ENCODE measurements at places on chromosomes 3 and 15.
A peak's percentile ranks its signal among the peaks of the same experiment; 100 is the strongest.

DNA sequence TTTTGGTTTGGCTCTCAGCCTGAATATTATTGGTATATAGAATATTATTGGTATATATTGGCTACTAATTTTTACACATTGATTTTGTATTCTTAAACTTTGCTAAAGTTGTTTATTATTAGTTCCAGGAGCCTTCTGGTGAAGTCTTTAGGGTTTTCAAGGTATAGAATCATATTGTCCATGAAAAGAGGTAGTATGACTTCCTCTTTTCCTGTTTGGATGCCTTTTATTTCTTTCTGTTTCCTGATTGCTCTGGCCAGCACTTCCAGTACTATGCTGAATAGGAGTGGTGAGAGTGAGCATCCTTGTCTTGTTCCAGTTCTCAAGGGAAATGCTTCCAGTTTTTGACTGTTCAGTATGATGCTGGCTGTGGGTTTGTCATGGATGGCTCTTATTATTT is 107.3 kb upstream of the LIPC start:
- DNase-seq: no peak

DNA sequence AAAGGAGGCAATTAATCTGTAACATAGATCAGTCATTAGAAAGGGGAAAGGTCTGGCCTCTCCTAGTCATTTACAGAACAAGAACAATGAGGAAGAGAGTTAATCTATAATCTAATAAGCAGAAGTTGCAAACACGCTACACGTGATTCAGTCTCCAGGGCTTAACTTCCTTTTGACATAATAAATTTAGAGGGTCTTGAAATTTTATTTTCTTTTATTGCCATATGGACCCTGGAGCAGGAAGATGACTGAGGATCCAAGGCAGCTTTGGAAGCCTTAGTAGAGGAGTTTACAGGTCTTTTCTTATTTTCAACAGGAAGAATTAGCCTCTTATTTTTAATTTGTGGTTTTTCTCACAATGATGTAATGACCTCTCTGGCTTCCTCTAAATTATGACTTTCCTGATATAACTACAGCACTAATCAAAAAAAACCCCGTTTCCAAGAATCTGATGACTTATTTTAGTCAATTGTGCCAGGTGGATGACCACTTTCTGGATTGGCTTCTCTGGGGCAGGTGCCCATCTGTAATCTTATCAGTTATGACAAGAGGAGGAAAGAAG is 32.2 kb downstream of the ADGRG7 start:
- peak; percentile 35 for DNase-seq

GRCh38 chr3:15284121-15284889 is 48.1 kb downstream of the SH3BP5 start:
- DNase-seq: no peak

- no peak for DNase-seq
Measured at GRCh38 chr3:143595456-143596077, 252.7 kb downstream of the SLC9A9 start.

GRCh38 chr15:84929795-84930603 is 45.5 kb downstream of the SLC28A1 start:
- no peak for DNase-seq

DNA sequence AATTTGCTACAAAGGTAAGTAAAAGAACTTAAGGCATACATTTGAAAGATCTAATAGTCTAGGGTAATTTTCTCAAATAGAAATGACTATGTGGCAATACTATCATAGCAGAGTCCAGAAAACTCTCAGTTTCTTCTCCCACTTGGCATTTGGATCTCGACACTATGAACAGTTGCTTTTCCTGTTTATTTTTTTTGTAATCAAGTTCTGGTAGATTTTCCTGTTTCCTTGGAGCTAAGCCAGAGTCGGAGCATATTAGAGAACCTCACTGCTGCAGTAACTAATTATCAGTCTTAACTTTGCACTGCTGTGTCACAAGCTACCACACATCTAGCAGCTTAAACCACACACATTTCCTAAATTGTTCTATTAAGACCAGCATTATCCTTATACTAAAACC is 44.9 kb upstream of the ZNF385D start:
- no peak for DNase-seq

DNA sequence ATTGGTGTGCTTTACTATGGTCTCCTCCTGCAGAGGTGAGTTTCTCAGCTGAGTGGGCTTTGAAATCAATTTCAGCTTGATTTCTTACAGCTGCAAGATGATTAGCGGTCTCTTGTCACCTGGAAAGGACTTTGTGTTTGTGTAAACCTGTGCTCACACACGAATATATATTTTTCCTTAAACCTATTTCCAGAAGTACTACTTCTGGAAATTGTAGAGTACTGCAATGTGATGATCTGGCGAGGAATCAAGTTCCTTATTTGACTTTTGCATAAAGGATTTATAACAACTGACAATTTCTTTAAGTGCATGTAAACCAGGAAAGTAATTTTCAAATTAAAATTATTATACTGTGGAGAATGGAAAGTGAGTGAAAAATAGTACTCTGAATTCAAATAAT is 2.1 kb downstream of the MCTP2 start:
- no peak for DNase-seq

DNA sequence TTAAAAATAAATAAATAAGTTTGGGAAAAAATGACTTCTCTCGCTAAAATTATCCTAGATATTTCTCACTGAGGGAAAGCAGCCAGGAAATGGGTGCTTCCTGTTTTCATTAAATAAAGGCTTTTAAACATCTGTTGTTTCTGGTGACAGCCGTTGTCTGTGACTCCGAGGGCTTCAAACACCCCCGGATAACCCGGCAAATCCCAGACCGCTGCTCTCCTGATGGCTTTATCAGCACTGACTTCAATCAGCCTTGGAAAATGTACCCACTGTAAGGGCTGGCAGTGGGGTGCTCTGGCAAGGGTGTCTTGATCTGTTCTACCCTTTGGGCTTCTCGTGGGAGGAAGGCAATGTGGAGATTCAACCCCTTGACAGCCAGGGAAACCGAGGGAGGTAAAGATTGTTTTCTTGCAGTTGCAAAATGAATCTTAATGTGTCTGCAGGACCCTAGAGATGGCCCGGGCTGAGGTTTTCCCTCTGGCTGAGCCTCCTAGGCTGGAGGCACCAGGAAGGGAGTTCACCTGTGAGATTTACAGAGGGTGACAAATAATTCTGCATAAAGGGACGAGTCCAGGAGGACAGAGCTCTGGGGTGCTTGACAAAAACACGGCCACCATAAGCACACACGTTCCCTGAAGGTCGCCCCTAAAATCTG is 33.6 kb upstream of the SEC13 start:
- DNase-seq: no peak

- DNase-seq: no peak
Measured at GRCh38 chr15:94294556-94294955, 63.2 kb downstream of the MCTP2 start.

DNA sequence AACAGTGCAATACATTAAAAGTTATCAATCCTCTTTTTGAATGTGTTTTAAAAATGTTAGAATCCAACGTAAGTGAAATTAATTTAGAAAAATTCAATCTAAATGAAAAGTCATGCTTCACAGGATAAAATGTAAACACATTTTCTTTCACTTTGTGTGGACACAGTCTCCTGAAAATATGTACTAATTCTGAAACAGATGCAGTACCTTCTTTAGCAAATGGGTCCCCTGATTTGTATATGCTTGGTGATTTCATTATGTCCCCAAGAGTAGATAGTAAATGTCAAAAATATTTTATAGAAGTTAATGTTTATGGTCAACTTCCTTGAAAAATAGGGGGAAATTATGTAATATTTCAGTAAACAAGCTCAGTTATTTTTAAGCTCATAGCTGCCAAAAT is 28.9 kb downstream of the FOXP1 start:
- DNase-seq: no peak

GRCh38 chr3:129560269-129560787 is 17.4 kb downstream of the H1-8 start:
- no peak for DNase-seq
